ENCODE measurements at places on chromosomes 1 and 21.

GRCh38 chr1:72851597-72851996, 569.3 kb upstream of the NEGR1 start:
- no peak for DNase-seq

DNA sequence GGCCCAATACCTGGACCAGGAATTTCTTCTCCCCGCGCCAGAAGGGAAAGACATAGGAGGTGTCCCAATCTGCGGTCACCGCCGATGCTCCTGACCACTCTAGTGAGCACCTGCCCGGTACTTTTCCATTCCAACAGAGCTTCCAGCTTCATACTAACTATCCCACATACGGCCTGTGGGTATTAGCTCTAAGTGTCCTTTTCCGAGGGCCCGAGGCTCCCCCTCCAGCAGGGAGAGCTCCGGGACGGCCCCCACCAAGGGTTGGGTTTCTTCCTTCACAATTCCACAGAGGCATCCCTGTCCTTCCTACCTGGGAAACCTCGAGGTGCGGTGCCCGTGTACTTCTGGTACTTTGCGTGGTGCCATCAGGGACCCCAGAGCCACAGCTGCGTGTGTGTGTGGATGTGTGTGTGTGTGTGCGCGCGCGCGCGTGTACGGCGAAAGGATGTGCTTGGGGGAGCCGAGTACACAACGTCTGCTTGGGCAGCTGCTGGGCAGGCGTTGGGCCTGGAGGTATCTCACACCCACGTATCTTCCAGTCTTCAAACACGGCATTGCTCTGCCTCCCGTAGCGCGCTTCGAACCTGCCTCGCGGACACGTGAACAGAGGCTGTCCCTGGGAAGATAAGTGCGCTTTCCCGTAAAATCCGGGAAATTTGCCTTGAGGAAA, 2.4 kb upstream of the SIM2 start:
- no peak for DNase-seq

GRCh38 chr1:161177936-161178244, 583 bp upstream of the B4GALT3 start:
- DNase-seq: no peak

DNA sequence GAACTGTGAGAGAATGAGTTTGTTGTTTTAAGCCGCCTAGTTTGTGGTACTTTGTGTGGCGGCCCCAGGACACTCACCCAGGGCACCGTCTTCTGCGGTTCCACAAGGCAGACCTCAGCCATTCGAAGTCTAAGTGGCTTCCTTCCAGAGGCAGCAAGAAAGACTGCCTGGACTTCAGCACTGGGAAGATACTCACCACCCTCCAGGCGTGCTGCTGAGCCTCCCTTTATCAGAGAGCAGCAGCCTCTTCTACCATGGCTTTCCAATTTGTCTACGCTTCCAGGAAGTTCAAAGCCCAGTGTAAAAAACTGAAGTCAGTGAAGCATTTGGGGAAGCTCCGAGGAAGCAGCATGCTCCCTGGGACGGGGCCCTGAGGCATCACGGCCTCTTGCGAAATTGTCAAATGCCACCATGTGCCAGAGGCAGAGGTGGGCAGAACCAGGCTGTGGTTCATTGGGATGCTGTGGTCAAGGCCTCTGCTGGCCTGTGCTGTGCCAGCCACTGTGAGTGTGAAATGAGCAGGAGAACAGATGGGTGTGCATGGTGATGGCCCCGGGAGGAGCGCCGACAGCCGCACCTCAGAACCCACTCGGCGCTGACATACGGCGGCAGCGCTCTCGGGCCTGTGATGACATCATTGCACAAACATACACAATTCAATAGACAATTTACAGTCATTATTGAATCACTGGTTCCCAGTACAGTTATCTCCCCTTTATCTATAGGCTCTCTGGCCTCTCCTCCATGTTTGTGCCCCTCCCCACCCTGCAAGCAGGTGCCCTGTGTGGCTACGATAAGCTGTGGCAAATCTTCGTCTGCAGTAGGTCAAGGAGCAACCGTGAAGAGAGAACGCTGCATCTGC, 110.4 kb downstream of the PDE9A start:
- no peak for DNase-seq

DNA sequence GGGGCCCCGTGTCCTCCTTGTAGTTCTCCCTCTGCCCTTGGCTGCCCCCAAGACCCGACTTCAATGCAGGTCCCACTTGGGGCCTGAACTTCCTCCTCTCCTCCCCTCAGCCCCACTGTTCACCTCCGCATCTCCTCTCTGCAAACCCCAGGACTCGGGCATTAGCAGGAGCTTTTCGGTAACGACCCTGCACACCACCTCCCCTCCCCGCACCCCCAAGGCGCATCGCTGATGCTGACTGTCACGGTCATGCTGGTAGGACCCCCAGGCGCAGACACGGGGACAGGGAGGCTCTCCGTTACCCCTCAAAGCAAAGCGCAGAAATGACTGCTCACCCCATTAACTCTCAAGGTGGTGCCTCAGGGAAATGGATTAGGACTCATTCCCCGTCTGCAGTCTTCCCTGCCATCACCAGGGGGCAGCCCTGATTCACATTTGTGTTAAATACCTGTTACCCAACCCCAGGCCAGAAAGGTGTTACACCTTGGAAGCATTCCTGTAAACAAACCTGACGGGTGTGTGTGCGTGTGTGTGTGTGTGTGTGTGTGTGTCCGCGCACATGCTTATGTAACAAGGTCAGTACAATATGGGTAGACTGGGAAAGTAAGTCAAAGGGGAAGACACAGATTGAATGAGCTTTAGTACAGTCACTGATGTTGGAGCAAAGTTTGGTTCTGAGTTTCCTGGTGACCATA, 6.4 kb upstream of the GUCA2B start:
- DNase-seq: peak; percentile 72

- no peak for DNase-seq
Observed at GRCh38 chr1:166080967-166081870, 85.6 kb downstream of the FAM78B start.

DNA sequence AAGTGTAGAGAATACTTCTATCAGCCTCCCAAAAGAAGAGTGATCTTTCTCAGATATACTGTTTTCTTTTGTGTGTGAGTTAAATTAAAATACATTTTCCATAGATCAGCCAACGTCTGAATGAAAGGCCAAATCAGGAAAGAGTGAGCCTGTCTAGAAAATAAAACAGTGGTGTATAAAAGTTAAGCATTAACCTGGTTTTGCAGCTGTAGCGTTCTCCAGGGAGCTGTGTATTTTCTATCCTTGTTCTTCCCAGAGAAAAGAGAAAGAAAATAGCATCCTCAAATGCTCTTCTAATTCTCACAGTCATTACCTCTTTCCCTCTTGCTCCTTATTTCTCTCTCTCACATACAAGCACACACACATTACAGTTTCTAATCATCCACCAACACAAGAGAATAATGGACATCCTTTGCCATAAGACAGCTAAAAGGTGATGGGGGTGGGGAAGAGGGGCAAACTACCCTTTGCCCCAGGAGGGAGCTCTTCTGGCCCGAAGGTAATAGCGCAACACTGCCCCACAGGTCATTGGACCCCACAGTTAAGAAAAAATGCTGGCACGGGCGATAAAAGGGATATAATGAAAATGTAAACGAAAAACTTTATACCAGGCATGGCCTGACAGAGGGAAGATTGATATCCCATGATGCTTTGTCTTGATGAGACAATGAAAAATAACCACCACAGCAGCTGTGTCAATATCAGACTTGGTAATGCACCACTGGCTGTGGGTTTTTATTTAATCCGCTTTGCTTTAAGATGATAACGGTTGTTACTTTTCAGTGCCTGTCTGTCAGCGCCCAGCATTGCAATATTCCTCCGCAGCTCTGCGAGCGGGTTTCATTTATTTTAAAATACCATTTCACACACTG, 150.3 kb downstream of the NUF2 start:
- no peak for DNase-seq

DNA sequence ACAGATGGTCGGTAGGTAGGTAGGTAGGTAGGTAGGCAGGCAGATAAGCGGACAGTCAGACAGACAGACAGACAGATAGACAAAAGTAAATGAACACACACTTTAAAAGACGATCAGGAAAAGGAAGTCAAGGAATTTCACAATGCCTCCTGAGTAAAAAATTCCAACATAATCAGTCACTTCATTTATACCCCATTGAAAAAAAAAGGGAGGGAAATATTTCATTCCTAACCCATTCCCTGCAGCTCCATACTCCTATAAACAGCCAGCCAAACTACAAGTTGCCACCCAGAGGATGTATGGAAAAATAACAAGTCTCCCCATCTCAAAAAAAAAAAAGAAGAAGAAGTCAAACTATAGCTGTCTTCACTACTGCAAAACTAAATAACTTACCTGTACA, 43.4 kb downstream of the ZZZ3 start:
- DNase-seq: no peak

GRCh38 chr1:51165540-51165939, 63.5 kb downstream of the C1orf185 start:
- no peak for DNase-seq

DNA sequence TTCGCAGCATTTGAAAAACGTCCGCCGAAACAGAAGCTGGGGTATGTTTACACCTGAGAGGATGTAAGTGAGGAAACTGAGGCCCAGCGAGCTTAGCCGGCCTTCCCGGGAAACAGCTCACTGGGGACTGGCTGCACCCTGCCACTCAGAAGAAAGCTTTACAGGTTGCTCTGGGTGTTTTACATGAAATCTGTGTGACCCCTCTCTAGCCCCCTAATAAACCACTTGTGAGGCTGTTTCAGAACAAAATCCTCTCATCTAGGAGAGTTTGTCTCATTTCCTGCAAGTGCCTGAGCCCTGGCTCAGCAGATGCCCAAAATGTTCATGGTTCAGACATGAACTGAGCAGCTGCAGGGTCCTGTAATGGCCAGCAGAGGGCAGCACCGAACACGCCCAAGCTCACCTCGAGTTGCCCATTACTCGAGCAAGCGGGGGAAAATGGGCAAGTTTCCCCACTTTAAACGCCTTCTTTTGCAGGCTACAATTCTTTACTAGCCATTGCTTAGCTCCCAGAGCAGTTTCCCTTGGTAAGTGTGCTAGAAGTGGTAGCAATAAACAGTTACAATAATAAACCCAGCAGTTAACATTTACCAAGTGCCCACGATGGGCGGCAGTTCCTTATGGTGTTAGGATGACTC, 76.4 kb downstream of the FHAD1 start:
- peak; percentile 65 for DNase-seq

GRCh38 chr21:43916691-43917514, 51.9 kb downstream of the AGPAT3 start:
- DNase-seq: peak; percentile 74

GRCh38 chr1:158801396-158801795, 20.4 kb upstream of the OR6N2 start:
- no peak for DNase-seq

GRCh38 chr1:80931178-80931577, 869.6 kb upstream of the ADGRL2 start:
- no peak for DNase-seq

GRCh38 chr1:236240675-236241074, 41.1 kb downstream of the ERO1B start:
- no peak for DNase-seq

DNA sequence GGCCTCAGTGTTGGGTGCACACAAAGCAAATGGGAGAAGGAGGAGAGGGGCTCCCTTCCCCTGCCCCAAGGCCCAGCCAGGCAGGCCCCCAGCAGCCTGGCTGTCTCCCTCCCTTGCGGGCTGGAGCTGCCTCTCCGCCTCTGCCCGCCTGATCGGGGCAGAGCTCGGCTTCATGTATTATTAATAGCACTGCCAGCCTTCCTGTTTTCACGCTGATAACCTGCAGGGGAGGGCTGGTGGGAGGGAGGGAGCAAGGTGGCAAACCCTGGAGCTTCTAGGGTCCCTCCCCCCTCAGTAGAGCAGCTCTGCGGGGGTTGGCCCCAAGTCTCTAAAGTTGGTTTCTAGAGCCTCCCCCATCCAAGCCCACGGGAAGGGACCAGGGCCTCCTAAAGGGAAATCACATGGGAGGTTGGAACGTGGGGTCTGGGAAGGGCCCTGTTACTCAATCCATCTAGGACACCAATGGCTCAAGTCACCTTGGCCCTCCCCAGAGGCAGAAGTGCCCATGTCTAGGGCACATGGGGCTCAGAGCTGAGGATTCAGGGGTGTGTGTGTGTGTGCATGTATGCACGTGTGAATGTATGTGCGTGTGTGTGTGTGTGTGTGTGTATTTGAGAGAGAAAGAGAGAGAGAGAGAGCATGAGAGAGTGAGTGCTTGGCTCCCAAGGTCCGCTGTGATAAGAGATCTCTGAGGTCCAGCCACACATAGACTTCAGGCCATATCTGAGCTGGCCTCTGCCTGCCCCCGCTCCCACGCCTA, 21.8 kb upstream of the POU3F1 start:
- no peak for DNase-seq

DNA sequence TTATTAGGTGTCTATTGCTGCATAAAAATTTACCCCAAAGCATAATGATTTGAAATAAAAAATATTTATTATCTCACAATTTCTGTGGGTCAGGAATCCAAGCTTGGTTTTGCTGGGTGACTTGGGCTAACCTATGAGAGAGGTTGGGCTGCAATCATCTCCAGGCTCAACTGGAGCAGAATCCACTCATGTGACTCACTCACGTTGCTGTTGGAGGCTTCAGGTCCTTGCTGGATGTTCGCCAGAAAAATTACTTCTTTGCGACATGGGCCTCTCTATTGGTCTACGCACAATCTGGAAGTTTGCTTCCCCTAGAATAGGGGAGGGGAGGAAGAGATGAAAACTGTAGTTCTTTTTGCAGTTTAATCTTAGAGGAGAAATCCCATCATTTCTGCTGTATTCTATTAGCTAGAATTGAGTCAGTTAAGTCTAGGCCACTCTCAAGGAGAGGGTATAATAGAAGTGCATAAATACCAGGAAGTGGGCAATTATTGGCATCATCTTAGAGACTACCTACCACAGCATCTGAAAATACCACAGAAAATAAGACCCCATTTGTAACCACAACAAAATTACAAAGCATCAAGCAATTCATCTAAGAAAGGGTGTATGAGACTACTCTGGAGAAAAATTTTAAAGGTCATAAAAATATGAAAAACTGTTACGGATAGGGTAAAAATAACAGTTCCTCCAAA, 5.7 kb upstream of the FASLG start:
- no peak for DNase-seq

DNA sequence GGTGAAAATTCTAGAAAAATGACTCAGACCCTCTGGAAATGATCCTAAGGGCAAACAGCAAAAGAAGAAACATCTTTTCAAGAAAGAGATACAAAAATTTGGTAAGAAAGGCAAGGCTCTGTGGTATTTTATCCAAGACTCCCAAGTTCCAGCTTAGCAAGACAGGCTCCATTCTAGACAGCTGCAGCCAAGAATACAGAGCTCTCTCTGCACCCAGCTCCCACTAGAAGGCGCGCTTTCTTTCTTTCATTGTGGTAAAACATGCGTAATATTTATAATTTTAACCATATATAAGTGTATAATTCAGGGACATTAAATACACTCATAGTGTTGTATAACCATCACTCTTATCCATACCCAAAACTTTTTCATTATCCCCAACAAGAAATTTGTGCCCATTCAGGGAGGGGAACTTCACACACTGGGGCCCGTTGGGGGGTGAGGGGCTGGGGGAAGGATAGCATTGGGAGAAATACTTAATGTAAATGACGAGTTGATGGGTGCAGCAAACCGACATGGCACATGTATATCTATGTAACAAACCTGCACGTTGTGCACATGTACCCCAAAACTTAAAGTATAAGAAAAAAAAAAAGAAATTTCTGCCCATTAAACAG, 2.2 kb upstream of the HFM1 start:
- no peak for DNase-seq

- no peak for DNase-seq
Observed at GRCh38 chr1:174445817-174446216, 1.9 kb upstream of the GPR52 start.
